ENCODE measurements at places on chromosomes 3 and 15. TPM values are rescaled to one million over a fixed set of nuclear protein-coding genes. Genes with fewer than 3 reads are reported as not detected.
A peak's percentile ranks its signal among the peaks of the same experiment; 100 is the strongest.

GRCh38 chr3:129585949-129586657, 20.4 kb downstream of the PLXND1 start:
- no peak for DNase-seq

- no peak for DNase-seq
Observed at GRCh38 chr15:45126535-45127158, 3.0 kb downstream of the DUOXA1 start.

- DNase-seq = peak; percentile 53
Observed at GRCh38 chr3:60594025-60594424, 657.2 kb downstream of the FHIT start.

DNA sequence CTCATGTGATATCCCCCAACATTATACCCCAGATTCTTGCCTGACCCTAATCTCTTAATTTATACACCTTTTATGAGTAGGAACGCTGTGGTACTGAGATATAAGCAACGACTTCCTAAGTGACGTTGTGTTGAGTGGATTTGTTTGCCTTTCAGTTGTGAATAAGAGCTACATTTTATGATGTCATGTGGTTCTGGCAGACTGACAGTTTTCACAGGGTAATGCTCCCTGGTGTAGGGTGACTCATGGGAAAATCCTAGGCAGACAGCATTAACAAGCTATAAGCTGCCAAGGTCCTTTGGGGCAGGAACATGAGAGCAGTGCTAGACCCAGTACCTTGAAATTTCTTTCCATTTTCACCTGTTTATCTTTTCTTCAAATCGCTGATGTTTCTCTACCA, 11.2 kb downstream of the C3orf52 start:
- peak; percentile 99 for DNase-seq

GRCh38 chr3:140630866-140631265, 47.0 kb upstream of the TRIM42 start:
- peak; percentile 67 for DNase-seq

- DNase-seq = no peak
Observed at GRCh38 chr3:193773266-193774220, 180.5 kb downstream of the OPA1 start.

GRCh38 chr3:169241630-169241990, 421.9 kb downstream of the MECOM start:
- peak; percentile 77 for DNase-seq

DNA sequence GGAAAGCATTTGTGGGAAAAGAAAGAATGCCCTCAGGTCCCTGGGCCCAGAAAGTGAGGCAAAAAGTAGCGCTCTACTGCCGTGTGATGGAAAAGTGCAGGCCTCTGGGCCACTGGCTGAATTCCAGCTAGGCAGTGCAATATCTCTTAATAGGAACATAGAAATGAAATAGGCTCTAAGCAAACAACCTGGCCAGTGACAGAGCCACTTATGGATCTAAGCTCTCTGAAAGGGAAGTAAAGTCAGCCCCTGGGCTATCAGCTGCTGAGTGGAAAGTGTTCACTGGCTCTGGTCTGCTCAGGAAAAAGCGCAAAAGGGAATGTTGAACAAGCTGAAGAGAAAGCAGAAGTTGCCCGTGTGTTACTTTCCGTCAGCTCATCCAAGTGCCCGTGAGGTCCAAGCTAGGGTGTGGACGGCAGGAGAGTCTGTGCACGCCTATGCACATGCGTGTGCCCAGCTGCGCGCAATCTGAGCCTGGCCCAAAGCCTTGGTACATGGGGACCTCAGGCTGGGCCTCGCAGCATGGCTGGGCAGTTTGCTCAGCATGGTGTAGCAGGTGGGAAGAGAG, 74.0 kb upstream of the RAD18 start:
- DNase-seq = no peak

DNA sequence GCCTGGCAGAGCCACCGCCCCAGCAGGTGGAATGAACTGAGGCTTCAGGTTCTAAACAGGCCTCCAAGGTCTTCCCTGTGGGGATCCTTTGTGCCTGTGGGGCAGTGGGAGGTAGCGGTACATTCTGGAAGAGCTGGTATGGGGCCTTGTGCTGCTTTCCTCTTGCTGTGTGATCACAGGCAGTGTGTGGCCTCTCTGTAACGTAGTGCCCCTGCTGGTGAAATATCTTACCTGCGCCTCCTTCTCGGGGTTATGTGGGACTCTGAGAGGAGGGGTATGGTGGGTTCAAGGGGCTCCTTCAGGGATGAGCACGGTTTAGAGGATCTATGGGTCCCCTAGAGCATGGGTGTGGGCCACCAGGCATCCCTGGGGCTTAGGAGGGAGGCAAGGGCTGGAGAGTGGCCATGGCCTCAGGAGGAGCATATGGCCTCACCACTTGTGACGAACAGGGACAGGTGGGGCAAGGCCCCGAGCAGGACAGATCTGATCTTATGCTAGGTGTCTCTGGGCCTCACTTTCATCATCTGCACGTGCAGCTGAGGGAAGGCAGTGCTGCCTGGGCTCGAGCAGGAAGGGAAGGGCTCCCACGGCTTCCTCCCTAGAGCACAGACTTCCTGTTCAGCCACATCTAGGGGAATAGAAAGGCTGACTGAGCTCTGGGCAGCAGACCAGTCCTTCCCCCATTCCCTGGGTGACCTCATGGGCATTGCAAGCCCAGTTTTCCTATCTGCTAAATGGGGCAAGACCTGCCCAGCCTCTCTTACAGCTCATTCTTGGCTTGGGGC, 1.9 kb upstream of the ALS2CL start:
- DNase-seq = no peak

DNA sequence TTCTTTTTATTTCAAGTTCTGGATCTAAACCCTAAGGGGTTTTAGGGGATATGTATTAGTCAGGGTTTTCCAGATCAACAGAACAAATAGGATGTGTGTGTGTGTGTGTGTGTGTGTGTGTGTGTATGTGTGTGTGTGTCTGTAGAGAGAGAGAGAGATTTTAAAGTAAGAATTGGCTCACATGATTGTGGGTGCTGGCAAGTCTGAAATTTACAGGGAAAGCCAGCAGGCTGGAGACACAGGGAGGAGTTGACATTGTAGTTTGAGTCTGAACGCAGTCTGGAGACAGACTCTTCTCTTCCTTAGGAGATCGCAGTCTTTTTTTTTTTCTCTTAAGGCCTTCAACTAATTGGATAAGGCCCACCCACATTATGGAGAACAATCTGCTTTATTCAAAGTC, 428.8 kb upstream of the TBL1XR1 start:
- DNase-seq = no peak

GRCh38 chr3:87501076-87501475, 224.7 kb upstream of the POU1F1 start:
- DNase-seq = no peak

DNA sequence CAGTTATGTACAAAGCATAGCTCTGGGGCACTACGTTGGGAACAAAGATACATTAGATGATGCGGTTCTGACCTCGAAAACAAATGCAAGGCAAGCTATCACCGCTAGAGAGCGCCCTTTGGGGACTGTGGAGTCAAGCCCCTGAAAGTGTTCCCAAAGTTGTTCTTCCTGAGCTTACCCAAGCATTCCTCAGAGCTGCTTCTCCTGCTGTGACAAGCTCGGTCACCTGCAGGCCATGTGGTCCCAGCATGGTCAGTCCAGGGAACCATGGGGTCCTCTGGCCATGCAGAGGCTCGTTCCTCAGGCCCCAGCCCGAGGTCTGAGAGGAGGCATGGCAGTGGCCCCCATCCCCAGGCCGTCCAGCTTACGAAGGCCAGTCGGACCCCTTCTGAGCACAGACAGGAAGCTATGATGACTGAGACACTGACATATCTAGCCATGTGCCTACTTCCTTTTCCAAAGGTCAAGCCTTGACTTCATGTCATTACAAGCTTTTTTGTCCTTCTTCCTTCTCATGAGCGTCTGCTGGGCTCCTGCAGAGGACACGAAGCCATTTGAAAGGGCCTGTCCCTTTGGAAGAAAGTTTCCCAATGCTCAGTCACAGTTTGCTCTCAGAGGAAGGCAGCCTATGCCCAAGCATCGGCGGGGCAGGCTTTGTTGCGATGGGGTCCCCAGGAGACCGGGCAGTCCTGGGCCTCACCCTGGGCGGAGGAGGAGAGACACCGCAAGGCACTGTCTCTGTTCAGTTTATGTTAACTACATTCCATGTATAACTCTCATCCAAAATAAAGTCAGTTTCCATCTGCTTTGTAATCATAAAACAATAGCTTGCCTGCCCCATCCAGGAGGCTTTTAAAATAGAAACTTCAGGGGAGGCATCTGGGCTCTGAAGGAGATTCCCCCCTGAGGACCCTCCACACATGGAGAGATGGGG, 79.3 kb downstream of the ATP10A start:
- DNase-seq = peak; percentile 28

- no peak for DNase-seq
Observed at GRCh38 chr3:101823525-101823924, 25.8 kb upstream of the NFKBIZ start.

- DNase-seq = no peak
Observed at GRCh38 chr15:90101130-90101968, 919 bp downstream of the IDH2 start.

- DNase-seq = no peak
Observed at GRCh38 chr15:59104602-59104911, 389 bp upstream of the CCNB2 start.

DNA sequence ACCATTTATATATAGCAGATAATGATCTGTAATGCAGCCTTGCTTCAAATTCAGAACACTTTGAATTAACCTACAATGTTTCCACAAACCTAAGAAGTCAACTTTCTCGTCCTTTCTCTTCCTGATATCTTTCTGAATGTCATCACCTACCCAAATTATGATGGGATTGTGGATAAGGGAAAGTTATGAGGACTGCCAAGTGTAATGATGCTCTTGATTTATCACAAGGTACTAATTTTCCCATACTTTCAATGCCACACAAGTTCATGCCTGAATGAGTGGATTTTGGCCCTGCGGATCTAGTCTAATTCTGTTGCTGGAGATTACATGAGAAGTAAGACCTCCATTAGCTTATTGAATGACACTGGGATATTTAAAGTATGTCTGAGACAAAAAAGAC, 82.6 kb upstream of the NANOGP8 start:
- no peak for DNase-seq

DNA sequence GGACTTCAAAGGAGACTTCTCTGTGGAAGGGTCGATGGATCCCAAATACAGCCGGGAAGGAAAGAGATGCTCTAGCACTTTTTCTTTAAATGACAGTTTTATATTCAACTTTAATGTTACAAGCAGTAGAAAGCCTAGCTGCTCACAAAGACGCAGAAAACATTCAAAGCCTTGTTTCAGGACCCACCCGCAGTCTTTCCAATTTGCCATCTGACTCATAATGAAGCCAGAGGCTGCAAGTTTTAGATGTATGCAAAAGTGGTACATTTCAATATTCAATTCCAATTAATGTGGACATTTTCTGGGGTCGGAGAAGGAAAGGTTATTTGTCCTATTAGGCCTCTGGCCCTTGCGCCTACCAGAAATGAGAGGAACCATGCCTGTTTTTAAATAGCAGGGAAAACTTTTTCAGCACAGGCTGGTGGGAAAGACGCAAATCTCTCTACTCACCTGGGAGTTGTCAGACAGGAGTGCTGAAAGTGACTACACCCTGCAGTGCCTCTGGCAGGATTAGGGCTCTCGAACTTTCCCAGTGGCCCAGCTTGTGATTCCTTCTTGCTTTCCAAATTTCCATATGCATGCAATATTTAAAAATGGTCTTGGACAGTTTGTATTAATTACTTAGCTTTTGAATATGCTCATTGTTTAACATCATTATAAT, 117.4 kb upstream of the MBNL1 start:
- no peak for DNase-seq

DNA sequence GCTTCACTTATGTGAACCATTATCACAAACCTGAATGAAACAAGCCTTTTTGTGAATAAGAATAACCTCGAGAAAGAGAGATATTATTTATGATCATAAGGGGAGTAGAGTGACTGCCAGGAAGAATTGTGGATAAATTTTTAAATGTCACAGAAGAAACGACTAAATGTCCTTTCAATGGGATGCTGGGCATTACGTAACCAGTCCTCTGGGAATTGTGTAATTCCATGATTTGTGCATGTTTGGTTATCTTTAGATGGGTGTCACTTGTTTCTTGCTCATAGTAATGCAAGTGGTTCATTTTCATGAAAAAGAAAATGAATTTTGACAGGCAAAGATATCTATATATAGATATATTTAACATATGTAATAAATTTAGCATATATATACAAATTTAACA, 379.5 kb upstream of the AGTR1 start:
- no peak for DNase-seq

DNA sequence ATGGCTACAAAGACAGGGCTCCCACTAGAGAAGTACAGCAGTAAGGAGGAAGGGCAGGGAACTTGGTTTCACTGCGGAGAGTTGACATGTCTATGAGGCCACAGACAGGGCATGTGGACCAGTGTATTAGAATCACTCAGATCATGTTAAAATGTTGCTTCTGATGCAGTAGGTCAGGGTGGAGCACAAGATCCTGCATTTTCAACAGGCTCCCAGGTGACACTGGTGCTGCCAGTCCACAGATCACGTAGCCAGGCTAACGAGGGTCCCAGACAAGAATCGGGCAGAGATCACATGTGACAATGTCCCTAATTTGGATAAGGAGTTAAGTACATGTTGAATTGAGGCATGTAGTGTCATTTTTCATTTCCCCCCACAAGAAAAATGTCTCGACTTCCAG, 73.6 kb downstream of the SPSB4 start:
- no peak for DNase-seq

DNA sequence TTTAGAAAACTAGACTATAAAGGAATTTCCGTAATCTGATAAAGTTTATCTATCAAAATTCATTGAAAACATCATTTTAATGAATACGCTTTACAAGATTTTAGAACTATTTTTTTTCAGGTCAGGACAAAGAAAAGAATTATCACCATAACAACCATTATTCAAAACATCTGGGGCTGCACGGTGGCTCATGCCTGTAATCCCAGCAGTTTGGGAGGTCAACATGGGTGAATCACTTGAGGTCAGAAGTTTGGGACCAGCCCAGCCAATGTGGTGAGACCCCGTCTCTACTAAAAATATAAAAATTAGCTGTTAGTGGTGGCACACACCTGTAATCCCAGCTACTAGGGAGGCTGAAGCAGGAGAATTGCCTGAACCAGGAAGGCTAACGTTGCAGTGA, 260.4 kb downstream of the WNT5A start:
- DNase-seq = no peak

Gene IQCH
- 1.7 TPM for polyA plus RNA-seq

Gene ZNF197
- 8.1 TPM for polyA plus RNA-seq

Gene IGSF11
- polyA plus RNA-seq = not detected

Gene AMOTL2
- polyA plus RNA-seq = 97.0 TPM

Gene RFTN1
- 36.2 TPM for polyA plus RNA-seq

Gene OIP5
- polyA plus RNA-seq = 2.4 TPM

Gene SI
- polyA plus RNA-seq = not detected

Gene NEIL1
- 0.68 TPM for polyA plus RNA-seq

Gene GP5
- polyA plus RNA-seq = 0.02 TPM

Gene LRRC34
- 2.7 TPM for polyA plus RNA-seq

Gene FBN1
- polyA plus RNA-seq = 243 TPM
